ENCODE measurements at places on chromosomes 16 and 17.
A peak's percentile ranks its signal among the peaks of the same experiment; 100 is the strongest.

GRCh38 chr16:2762711-2763110, 10.3 kb downstream of the SRRM2 start:
- no peak for DNase-seq

GRCh38 chr17:66580184-66580955, 254.5 kb upstream of the CACNG5 start:
- no peak for DNase-seq

DNA sequence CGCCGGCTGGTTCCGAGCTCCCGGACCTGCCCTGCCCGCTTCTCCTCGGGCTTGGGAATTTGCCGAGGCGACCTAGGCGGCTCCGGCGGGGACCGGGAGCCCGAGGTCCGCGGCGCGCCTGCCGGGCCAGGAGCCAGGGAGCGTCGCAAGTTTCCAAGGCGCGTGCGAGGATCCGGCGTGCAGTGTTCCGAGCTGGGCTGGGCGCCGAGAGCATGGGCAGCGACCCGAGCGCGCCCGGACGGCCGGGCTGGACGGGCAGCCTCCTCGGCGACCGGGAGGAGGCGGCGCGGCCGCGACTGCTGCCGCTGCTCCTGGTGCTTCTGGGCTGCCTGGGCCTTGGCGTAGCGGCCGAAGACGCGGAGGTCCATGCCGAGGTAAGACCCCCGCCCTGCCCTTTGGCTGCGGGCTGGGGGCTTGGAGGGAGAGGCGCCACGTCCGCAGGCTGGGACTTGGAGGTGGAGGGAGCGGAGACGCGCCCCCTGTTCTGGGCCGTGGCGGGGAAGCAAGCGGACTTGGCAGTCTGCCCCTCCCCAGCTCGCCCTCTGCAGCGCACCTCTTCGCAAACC, 668 bp downstream of the MMP15 start:
- peak; percentile 18 for DNase-seq

DNA sequence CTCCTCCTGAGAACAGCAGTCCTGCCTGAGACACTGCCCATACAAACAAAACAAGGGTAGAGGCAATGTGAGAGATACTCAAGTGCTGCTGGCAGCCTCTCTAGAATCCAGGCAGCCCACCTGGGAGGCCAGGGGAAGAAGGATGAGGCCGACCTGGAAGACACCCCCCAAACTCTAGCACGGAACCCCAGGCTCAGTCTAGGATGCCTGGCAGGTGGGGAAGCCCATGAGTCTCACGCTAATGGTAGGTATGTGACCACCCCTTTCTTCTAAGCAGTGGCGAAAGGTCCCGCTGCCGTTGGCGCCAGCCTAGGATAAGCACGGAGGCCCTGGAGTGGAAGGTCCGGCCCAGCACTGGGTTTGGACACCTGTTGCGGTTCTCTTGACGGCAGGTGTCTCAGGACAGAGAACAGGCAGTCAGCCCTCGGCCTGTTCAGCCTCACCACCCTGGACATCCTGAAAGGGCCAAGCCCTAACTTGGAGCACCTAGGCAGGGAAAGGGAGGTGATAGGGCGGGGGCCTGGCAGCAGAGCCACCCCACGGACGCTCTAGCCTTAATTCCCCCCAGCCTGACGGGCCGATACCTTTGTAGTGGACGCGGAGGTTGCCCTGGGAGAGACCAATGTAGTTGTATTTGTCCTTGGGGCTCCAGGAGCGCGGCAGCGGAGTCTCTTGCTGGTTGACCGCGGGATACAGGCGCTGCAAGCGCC, 487 bp downstream of the RANBP10 start:
- DNase-seq = peak; percentile 32

GRCh38 chr17:75832164-75832651, 12.0 kb downstream of the UNC13D start:
- DNase-seq = no peak

DNA sequence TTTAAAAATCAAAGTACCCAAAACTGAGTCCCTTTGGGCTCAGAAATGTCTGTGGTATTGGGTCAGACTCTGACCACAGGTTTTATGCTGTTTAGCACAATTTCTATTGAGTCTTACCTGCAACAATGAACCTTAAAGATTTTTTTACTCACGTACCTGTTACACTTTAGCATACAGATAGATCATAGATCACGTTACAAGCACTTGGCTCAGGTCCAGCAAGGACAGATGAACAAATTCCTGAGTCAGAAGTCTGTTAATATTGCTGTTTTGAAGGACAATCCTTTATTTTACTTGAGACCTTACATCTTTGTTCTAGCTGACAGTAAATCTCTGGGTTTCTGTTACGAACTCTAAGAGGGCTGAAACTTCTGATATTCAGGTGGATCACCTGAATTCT, 12.8 kb downstream of the SLC7A6OS start:
- no peak for DNase-seq

GRCh38 chr16:64162613-64163375, 959.1 kb downstream of the CDH11 start:
- DNase-seq = no peak

DNA sequence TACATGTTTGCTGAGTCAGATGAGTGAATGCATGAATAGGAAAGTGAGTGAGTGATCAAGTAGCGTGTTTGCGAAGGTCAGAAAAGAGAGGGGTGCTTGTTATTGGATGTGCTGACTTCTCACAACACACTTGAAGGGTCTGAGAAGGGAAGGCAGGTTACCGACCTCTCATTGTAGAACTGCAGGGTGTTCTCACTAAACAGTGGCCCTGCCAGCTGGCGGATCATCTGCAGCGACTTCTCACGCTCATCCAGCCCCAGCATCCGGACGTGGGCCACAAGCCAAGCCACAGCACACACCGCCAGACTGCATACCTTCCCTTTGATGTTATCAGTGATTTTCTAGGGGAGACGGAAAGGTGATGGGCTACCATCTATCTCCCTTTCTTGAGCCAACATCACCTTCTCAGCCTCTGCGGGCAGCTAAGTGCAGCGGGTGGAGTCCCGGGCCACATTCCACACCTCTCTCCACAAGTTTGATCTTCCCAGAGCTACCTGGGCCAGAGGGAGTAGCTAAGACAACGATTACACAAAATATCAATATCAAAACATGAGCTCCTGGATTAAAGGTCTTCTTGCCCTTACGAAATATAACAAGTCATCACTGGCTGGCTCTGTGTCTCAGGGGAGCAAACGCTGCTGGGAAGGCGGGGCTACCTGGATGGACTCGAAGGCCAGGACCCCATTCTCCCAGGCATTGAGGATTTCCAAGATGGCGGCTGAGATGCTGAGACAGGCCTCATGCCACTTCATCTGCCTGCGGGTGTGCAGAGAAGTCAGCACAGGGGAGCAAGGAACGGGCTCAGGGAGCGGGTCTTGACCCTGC, 11.0 kb downstream of the CSF3 start:
- no peak for DNase-seq

DNA sequence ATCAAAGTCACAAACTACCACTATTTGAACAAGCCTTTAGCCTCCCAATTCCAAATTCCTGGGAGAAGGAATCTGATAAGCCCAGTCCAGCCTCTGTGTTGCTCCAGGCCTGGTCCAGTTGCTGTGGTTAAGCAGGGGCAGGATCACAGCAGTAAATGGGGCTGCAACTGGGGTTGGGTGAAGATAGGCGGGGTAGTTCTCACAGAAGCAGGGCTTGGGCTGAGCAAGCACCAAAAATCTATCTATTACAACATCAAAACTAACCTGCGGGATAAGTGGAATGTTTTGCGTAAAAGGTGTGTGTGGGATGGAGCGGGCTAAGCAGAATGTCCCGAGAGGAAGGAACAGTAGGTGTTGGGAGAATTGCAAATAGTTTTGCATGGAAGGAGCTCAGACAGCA, 23.0 kb upstream of the RNF135 start:
- DNase-seq = no peak

- DNase-seq = peak; percentile 61
These were observed 51.7 kb upstream of the LGALS9 start for GRCh38 chr17:27579304-27579703.

- no peak for DNase-seq
These were observed 21.0 kb downstream of the COQ7 start for GRCh38 chr16:19088341-19088916.

- no peak for DNase-seq
These were observed 10.5 kb upstream of the TIMP2 start for GRCh38 chr17:78935419-78936323.

- DNase-seq = peak; percentile 85
These were observed 126.9 kb downstream of the PARN start for GRCh38 chr16:14502932-14503741.
